Anterior cingulate cortex (tissue), 58 donors: ENCODE measurements at places on chromosomes 11 and 22.

GRCh38 chr11:86205421-86206336, 38.9 kb upstream of the EED start:
- no peak for DNase-seq

GRCh38 chr11:76256448-76256847, 50.1 kb upstream of the WNT11 start:
- no peak for DNase-seq

DNA sequence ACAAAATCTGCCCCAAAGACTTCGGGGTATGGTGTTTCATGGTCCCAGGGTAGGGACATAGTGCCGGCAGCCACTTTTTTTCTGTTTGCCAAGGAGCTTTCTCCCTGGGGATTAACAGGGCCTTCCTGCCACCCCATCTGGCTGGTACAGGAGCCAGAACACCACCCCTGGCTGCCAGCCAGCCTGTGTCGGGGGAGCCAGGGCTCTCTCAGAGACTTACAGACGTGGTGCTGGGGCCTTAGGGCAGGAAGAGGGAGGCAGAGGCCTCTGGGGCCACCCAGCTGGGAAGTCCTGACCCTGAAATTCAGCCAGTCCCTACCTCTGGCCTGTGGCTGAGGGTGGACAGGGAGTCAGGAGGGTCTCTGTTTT, 52.4 kb upstream of the CDON start:
- no peak for DNase-seq

DNA sequence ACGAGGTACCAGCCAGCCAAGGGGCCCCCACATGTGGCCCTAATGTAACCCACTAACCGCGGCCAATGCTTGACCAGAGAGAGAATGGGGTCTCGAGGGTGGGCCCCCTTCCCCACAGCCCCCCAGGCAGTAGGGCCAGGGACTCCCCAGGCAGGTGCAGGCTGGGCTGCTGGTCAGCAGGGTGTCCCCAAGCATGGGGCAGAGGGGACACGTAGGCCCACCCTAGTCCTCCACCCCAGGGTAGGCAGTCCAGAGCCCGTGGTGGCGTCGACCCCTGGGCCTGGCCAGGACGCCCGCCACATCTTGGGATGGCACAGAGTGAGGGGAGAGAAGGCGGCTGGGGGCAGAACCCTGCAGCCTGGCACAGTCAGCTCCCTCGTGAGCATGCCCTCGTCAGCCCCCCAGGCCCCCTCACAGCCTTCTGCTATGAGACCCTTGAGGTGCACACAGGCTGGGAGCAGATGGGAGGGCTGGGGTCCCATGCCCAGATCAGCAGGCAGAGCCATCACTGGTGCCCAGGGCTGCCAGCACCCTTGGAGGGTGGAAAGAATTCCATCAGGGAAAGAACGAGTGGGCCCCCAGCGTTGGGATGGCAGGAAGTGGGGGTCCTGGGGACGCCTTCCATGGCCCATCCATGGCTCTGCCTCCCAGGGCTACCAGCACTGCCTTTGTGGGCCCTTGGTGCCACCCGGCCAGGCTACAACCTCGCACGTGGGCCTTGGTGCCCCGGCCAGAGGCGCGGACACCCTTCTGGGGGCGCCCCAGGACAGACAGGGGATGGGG, 6.1 kb downstream of the TNNT3 start:
- no peak for DNase-seq

- no peak for DNase-seq
Observed at GRCh38 chr11:67023957-67024353, 1.0 kb downstream of the SYT12 start.

GRCh38 chr22:23245799-23246136, 65.5 kb downstream of the BCR start:
- DNase-seq, result no peak

DNA sequence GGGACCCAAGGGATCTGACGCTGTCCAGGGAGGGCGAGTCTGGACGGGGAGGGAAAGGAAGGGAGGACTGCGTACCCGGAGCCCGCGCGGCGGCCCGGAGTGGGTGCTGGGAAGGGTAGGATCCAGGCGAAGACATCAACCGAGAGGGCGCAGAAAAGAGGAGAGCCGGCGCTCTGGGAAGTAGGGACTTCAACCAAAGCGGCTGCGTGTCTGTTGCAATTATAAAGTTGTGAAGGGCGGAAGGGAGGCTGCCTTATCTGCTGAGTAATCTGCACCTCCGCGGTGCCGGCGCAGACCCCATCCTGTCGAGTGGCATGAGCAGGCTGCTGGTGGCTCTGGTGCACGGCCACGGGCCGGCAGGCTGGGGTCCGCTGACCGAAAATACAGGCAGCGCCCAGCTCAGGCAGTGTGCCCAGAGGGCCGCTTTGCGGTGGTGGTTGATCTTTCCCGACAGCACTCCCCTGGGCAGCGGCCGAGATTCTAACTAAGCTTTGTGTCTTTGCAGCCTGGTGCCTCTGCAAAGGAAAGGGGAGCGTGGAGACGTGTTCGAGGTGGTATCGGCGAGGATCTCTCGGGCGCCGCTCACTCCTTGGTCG, 978 bp downstream of the C11orf87 start:
- peak; percentile 35 for DNase-seq

DNA sequence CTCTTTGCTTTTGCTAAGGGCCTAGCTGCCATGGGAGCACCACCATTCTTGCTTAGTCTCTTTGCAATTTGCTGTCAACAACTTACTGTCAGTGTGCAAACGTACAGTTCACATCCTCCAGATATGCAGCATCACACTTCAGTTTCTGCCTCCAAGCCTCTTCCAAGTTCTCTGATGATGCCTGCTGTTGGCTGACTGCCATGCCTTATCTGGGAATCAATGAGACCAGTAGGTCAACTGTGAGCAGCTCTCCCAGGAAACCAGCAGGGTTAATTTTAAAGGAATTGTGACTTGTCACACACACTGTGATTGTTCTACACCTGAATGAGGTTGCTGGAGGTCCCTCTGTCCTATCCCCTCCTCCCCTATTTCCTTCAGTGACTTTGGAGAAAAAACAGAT, 56.0 kb downstream of the COPB1 start:
- DNase-seq, result no peak

- no peak for DNase-seq
Observed at GRCh38 chr22:29848111-29848510, 10.0 kb upstream of the ASCC2 start.

DNA sequence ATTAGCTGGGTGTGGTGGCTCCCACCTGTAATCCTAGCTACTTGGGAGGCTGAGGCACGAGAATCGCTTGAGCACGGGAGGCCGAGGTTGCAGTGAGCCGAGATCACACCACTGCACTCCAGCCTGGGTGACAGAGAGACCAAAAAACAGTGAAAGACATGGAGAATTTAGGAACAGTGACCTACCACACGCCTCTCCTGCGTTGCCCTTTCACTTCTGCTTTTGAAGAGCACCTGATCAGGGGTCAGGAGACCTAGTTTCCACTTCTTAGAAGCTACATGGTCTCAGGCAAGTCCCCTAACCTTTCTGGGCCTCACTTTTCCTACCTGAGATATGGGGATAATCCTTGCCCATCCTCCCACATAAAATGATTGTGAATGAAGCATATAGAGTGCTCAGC, 12.2 kb downstream of the SLC35C1 start:
- DNase-seq, result no peak

GRCh38 chr22:17300926-17301325, 68.3 kb upstream of the CECR2 start:
- no peak for DNase-seq

DNA sequence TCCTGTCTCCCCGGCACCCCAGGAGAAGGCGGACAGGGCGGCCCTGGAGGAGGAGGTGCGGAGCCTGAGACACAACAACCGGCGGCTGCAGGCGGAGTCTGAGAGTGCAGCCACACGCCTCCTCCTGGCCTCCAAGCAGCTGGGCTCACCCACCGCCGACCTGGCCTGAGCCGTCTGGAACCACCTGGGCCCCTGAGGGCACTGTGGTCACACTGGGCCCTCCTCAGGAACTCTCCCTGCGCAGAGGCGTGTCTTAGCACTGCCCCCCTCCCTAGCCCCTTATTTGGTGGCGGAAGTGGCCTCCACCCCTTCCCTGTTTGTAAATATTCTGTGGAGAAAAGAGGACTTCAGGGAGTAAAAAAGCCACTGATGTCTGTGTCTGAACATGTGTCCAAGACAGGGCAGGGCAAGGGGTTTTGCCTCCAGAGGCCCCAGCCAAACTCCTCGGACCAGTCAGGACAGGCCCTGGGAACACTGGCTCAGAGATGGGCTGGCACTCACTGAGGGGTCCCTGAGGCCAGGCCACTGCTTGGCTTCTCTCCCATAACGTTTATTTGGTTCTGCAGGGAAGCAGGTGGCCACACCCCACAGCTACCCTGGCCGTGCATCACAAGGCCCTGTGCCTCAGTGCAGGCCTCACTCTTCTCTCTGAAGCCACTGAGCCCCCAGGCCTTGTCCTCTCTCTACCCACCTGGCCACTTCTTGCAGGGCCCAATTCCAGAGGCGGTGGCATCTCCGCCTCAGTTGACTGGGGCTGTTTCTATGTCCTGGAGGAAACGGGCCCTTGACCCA, 12.0 kb downstream of the RELA start:
- no peak for DNase-seq

GRCh38 chr11:13692172-13692571, 23.7 kb downstream of the FAR1 start:
- DNase-seq, result no peak

DNA sequence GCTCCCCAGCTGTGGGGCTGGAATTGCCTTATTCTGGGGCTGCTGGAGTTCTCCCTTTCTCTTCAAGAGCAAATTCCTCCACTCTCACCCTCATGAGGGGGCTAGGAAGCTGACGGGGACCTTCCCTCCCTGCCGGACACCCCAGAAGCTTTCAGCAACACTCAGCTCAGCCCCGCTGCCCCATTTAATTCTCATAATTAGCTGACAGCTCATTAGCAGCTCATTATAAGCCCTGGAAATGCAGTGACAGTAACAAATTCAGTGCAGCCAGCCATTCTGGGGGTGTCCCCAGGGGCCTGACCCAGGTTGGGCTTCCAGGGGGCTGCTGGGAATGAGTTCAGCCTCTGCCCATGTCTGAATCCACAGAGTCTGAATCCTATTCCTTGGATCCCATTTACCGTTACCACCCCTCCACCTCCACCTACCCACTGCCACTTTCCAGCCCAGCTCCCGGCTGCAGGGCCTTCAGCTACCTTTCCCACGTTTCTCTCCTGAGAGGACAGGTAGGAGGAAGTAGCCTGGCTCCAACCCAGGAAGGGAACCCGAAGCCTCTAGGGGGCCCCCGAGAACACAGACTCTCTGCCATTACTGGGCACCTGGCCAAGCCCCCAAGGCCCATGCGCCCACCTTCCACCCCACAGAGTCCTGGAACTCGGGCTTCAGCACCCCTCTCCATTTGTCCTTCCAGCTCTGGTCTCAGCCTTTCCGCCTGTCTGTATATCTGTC, 101.7 kb upstream of the LMO1 start:
- DNase-seq, result no peak

DNA sequence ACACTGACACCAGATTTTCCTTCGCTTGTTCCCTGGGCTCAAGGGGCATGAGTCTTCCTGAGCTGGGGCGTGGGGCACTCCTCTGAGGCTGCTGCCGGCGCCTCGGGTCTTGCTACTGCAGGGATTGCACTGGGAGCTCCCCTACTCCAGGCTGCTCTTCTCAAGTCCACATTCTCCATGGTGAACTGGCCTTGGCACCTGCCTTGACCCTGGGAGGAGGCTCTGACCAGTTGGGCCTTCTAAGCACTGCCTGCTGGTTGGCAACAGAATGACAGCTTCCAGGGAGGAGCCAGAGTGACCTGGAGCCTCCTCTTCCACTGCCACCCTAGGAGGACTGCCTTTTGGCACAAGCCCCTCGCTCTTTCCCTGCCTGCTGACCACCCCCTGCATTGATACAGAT, 9.5 kb downstream of the FREY1 start:
- no peak for DNase-seq

DNA sequence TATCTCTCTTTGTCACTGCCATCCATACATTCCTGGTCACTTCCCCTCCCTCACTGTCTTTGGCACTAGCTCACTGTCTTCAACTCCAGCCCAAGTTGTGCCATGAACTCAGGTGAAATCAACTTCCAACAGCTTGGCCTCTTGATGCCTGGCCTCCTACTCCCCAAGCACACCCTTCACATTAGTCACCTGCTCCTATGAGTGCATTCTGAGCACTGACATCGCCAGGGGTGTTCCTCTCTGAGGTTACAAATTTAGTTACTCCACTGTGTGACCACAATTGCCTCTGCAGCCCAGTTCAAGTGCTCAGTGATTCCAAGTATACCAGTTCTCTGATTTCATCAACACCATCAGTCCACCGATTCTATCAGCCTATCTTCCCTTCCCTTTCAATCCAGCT, 10.8 kb downstream of the DRD2 start:
- no peak for DNase-seq

- no peak for DNase-seq
Observed at GRCh38 chr11:133504906-133505305, 27.4 kb downstream of the OPCML start.

DNA sequence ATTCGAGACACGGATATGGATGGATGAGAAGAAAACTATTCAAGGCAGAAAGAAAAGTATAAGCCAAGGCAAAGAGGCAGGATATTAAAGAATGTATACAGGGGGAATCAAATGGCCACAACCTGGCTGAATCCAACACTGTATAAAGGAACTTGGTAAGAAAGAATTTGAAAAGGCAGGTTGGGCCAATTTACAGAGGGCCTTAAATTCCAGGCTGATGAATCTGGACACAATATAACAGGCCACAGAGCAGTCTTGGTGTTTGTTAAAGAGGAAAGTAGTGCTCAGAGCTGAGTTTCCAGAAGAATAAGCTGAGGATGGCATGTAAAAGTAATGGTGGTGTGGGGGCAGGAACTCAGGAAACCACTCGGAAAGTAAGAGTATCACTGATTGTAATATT, 72.3 kb upstream of the POU2AF2 start:
- DNase-seq, result no peak

GRCh38 chr22:47439643-47440265, 677.3 kb downstream of the TBC1D22A start:
- DNase-seq, result no peak

DNA sequence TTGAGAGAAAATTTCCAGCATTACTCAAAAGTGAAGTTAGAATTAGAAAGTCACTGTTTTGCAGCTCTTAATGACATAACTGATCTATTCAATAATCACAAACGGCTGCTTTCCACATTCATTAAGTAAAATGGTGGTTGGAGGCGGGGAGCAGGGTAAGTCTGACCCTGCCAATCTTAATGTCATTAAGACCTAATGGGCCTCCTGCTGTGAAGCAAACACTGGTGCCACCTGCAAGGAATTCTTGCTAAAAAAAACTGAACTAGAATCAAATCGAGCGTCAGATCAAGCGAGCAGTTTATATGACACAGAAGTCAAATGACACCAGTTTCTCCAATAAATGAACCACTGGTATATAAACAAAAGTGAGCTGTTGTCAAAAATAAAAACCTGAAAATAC, 351.5 kb downstream of the BRD1 start:
- no peak for DNase-seq

- DNase-seq, result no peak
Observed at GRCh38 chr22:39727541-39727940, 157.0 kb downstream of the CACNA1I start.

DNA sequence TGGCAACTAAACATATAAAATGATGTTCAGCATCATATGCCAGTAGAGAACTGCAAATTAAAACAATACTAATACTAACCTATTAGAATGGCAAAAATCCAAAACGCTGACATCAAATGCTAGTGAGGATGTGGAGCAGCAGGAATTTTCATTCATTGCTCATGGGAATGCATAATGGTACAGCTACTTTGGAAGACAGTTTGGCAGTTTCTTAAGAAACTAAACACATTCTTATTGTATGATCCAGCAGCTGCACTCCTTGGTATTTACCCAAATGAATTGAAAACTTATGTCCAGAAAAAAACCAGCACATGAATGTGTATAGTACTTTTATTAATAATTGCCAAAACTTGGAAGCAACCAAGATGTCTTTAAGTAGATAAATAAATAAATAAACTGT, 258.0 kb downstream of the TENM4 start:
- DNase-seq, result no peak
